ENCODE measurements at places on chromosomes 1 and 21.

DNA sequence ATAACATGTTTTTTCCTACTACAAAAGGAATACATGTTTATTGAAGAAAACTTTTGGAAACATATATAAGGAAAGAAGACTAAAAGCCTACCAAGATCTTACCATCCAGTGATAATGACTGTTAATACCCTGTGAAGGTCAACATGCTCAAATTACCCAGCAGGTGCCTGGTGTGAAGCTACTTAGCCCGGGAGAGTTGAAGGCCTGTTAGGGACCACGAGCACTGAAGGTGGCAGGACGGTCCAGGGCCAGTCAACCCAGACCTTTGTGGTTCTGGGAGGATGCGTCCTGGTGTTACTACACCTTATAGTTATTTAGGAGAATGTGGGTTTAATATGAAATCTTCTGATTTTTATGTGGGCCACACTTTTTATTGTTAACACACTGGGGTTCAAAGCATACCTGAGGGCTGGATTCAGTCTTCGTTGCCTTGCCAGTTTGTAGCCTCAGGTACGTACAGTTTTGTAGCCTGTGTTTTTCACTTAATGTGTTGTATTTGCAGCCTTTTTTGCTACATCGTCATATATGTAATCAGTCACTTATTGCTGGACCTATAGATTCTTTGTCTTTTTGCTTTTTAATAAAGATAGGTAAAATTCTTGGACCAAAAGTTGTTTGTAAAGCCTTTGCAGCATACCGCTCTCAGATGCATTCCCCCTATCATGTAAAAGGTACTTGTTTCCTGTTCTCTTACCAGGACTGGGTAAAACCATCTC lies 9.8 kb downstream of the ITSN1 start:
- DNase-seq, result no peak

DNA sequence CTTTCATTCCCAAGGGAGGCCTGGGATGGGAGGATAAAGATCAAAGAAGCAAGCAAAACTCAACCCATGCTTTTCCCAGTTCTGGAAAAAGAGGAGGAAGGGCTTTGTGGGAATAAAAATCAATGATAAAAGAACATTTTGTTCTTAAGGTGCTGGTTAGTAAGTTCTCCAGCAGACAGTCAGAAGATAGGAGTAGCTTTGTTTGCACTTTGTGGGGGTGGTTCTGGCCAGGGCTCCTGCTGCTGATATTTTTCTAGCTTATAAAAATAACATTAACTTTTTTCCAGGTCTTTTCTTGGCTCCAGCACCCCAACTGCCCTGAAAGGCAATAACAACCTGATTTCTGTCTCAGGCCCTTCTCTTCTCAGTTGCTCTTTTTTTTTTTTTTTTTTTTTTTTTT lies 220.0 kb downstream of the FGGY start:
- DNase-seq, result no peak

DNA sequence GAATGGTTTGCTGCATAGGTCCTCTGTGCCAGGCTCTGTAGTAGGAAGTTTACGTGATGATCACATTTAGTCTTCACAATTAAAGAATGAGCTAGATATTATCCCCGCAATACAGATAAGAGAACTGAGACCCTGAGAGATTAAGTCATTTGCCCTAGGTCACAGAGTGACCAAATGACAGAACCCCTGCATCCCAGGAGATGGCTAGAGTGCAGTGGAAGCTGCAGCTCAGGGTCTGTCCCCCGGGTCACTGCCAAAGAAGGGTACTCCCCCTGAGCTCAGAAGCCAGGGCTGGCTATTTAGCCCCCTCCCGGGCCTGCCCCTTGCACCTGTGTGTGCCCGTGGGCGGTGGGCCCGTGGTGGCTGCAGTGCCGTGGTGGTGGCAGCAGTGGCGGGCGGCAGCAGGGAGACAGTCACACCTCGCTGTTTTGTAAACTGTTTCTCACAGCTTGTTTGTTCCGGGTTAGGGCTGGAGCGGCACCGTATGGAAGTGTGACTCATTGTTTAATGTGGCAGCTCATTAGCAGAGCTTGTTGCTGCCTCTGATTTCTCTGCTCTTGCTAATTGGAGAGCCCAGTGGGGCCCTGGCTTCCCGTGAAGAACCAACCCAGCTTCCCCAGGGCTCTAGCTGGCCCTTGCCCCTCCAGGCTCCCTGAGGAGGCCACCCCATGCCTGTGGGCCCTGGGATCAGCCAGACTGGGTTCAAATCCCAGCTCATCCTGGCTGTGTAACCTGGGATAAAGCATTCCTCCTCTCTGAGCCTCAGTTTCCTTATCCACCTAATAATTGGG lies 19.3 kb upstream of the FOXO6 start:
- DNase-seq, result peak; percentile 2

DNA sequence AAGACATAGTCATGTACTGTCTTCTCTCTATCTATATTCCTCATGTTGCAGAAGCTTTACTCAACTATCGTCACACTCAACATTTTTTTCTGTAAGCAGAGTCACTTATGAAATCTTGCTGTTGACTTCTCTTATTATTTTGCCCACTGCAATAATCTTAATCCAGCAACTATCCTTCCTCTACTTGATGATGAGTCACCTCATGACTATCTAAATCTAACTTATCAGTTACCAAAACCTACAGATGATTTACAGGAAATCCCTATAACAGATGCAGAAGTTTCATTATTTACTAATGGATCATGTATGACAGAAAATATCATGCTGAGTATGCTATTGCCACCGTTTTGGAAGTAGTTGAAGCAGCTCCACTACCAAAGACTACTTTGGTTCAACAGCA lies 378.9 kb downstream of the DUSP10 start:
- no peak for DNase-seq

All from activated T-cell treated with anti-CD3 and anti-CD28 coated beads, Interleukin-2, amount 50 U/mL, for 48 hours (primary cell).